ENCODE measurements at places on chromosomes 1 and 21. TPM values are rescaled to one million over a fixed set of nuclear protein-coding genes. Genes with fewer than 3 reads are reported as not detected.

- DNase-seq, result no peak
Measured at GRCh38 chr1:118395430-118395991, 210.5 kb upstream of the SPAG17 start.

GRCh38 chr1:16981269-16981849 lies 939 bp upstream of the MFAP2 start:
- no peak for DNase-seq

DNA sequence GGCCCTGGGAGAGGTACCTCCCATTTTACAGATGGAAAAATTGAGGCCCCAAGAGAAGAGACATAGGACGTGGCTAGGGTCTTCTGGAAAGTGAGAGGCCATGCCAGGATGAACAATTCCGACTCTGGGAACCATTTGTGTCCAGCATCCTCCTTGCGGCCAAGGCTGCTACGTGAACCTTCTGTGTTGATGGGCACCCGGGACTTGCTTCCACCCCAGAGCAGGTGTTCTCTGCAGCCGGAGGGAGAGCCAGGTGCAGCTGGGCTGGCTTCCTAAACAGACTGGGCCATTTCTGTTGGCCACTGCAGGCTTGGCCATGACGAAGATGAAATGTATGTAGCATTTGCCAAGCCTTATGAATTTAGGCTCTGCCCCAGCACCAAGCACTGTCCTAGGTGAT lies 118.9 kb downstream of the PRDM2 start:
- no peak for DNase-seq

GRCh38 chr1:203311368-203312301 lies 6.3 kb downstream of the BTG2 start:
- DNase-seq, result no peak

DNA sequence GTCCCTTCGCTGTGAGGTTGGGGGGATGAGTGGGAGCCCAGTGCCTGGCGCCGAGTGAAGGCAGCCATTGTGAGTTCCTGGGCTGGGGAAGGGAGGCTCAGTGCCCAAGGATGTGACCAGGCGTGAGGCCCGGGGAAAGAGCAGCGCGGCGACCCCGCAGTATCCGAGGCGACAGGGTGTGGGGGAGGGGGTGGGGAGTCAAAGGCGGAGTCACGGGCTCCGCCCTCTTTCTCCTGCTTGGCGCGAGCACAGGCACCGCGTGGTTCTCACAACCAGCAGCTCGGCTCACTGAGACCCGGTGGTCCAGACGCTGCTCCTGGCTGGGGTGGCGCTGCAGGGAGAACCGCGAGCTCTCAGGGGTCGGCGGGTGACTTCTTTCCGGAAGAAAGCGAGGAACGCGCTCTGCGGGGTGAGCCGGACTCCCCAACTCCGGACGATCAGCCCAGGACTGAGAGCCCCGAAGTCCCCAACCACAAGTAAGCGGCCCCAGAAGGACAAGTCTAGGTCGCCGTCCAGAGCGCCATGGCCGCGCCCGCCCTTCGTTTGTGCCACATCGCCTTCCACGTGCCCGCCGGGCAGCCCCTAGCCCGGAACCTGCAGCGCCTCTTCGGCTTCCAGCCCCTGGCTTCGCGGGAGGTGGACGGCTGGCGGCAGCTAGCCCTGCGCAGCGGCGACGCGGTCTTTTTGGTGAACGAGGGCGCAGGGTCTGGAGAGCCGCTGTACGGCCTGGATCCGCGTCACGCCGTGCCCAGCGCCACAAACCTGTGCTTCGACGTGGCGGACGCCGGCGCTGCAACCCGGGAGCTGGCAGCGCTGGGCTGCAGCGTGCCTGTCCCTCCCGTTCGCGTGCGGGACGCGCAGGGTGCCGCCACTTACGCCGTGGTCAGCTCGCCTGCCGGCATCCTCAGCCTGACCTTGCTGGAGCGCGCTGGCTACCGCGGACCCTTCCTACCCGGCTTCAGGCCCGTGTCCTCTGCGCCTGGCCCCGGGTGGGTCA lies at the start of gene HPDL:
HPDL (plus strand) TSS at position 269 of the 997 bp plus-strand sequence; CDS start at position 523, 254 bp downstream.
- peak; percentile 81 for DNase-seq

DNA sequence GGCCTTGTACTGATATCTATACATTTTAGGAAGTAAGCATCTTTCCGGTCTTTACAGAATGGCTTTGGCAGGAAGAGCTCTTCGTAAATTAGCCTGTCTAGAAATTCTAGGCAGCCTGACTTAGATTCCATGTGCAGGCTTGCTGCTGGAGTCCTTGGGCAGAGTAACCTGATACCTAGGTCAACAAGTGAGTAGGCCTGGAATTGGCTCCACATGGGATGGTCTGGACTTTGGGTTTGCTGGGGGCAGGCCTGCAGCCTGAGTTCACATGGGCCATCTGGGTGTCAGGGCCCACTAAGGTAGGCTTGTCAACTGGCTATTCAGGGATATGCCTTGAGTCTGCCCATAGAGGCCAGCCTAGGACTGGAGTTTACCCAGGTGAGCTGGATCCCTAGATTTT lies 59.6 kb upstream of the CYYR1 start:
- no peak for DNase-seq

DNA sequence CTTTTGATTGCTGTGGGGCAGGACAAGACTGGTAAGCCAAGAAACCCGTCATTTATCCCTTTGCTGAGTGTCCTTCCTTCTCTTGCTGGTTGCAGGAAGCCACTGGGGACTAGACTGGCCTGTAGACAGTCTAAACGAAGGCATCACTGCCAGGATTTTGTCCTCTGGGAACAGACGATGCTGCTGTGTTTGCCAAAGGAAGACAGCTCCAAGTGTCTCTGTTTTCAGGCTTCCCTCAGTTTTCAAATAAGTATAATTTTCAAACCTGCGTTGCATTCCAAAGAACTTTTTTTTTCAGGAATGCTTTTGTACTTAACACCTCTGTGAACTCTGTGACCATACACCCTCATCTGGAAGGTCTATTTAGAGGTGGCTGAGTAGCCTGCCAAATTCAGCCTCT lies 269.4 kb downstream of the HLX start:
- DNase-seq, result no peak

DNA sequence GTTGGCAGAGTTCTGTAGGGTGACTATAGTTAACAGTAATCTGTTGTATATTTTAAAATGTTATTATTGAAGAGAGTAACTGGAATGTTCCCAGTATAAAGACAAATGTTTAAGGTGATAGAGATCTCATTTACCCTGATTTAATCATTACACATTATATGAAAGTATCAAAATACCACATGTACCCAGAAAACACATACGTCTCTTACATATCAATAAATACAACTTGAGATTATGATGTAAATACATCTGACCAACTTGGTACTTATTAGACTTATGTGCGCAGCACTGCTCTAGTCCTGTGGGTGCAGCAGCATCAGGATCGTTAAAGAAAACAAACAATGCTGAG lies 670 bp upstream of the PARK7 start:
- DNase-seq, result no peak

- DNase-seq, result no peak
Measured at GRCh38 chr1:10620776-10621175, 146.0 kb downstream of the PEX14 start.

DNA sequence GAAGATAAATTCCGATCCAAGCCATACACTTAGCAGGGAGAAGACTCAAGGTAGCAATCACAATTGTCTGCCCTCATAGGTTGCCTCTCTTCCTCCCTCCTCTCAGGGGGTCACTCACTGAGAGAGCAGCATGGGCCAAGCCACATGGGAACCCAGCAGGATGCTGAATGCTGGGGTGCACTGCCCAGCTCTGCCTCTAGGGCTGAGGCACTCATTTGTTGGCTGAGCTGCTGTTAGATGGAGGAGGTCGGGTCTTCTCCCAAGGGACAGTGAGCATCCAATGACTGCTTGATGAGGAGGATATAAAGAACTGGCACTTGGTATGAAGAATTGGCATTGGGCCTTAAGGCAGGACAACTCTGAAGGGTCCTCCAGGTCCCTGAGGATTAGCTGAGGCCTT lies 418.8 kb downstream of the SIPA1L2 start:
- no peak for DNase-seq

GRCh38 chr1:179079113-179079761 lies 2.6 kb upstream of the TOR3A start:
- peak; percentile 23 for DNase-seq

- no peak for DNase-seq
Measured at GRCh38 chr21:22925032-22925431, 1926.8 kb downstream of the NCAM2 start.

DNA sequence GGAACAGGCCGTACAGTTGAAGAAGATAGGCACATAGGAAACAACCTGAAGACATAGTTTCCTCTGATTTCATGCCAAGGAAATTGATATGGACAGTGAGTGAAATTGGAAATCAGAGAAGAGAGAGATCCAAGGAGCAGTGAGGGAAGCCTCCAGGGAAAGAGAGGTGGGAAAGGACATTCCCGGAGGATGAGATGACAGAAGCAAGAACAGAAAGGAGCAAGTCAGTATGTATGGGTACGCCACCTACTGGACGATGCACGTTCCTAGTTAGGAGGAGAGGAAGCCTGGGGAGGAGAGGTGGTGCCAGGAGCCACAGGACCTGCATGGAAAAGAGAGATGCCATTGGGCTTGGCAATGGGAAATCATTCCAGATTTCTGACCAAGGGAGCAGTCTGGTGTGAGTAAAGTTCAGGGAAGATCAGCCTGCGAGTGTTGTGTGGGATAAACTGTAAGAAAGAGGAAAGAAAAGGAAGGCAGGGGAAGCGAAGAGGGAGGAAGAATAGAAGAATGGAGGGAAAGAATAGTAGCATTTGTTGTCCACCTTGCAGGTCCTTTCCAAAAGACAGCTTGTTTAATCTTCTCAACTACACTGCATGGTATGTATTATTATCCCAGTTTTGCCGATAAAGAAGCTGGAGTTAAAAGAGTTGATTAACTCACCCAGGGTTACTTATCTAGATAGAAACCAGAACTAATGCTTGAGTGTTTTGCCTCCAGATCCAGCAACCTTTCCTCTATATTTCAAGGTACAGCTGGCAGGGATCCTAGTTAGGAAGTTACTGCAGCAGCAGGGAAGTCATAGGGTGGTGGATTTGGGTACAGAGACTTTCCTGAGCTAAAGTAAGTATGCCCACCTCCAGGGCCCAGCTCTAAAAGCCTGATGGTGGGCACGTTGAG lies 27.4 kb downstream of the C1orf116 start:
- DNase-seq, result no peak

- no peak for DNase-seq
Measured at GRCh38 chr1:206941766-206942418, 4.4 kb downstream of the PIGR start.

GRCh38 chr1:8889925-8890785 lies 11.7 kb upstream of the ENO1 start:
- no peak for DNase-seq

DNA sequence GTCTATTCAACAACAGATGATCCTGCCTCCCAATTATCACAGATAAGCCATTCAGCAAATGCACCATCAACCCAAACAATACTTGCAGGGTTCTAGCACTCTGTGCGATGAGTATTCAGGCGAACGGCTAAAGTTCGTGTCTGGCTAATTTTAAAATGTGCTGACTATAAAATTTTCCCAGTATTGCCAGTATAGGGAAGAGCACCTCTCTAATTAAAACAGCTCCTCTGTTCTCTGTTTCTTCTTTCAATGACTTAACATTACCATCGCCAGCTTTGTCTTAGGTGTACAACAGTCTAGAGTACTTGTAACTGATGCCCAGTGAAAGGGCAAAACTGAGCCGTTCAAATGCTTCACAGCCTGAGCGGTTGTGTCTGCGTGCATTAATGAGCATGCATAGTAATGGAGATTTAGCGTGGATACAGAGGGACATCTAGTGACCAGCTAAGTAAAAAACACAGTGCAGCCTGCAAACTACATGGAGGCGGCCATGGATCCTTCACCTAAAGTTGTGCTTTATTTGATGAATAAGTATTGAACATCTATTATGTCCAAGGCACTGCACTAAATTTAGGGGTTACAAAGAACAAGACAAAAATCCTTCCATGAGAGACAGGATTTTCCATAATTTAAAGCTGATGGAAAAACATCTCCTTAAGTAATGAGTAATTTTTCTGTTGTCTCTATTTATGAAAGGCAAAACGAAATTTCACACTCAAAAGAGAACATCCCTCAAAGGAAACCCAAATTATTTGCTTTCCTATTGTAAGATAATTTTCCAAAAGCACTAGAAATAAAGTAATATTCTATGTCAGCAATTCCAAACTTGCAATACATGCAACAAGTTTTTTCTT lies 120.0 kb downstream of the SETD4 start:
- peak; percentile 3 for DNase-seq

DNA sequence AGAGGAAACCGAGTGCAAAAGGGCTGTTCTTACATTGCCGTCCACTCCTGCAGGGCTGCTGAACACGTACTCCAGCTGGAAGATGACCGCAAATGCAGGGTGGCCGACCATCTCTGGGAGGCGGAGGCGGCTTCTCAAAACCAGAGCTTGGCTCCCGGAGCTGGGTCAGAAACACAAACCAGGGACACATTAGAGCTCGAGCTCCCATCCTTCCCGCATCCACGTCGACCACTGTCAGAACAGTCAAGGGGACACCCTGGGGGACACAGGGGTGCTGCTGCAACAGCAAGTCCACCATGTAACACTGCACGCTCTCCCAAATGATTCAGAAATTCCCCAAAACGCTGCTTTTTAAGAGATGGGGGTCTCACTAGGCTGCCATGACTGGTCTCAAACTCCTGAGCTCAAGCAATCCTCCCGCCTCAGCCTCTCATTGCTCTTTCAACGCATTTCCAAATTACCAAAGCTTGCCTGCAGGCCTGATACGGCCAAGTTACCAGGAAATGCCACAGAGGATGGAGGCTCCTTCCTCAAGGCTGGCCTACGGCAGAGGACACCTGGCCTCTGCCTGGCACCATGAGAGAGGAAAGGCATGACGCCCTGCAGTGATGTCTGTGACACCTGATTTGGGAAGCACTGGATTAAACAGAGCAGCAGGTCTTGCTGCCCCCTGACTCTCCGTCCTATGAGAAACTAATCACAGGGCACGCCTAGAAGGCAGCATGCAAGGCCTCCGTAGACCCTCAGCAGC lies 45.0 kb downstream of the NPHP4 start:
- no peak for DNase-seq

AMY1C gene
- total RNA-seq, result not detected

SDHB gene
- 171 TPM for total RNA-seq

EVA1C gene
- 12.5 TPM for total RNA-seq

PM20D1 gene
- 0.25 TPM for total RNA-seq

KCNH1 gene
- not detected for total RNA-seq

MTFR1L gene
- total RNA-seq, result 23.3 TPM

PRAMEF12 gene
- total RNA-seq, result not detected

SPRR4 gene
- not detected for total RNA-seq

Data from activated naive CD8-positive, alpha-beta T cell treated with anti-CD3 and anti-CD28 coated beads for 36 hours (primary cell).